Osteocyte (in vitro differentiated cells): ENCODE measurements at places on chromosomes 6 and 20. TPM values are rescaled to one million over a fixed set of nuclear protein-coding genes. Genes with fewer than 3 reads are reported as not detected.

DNA sequence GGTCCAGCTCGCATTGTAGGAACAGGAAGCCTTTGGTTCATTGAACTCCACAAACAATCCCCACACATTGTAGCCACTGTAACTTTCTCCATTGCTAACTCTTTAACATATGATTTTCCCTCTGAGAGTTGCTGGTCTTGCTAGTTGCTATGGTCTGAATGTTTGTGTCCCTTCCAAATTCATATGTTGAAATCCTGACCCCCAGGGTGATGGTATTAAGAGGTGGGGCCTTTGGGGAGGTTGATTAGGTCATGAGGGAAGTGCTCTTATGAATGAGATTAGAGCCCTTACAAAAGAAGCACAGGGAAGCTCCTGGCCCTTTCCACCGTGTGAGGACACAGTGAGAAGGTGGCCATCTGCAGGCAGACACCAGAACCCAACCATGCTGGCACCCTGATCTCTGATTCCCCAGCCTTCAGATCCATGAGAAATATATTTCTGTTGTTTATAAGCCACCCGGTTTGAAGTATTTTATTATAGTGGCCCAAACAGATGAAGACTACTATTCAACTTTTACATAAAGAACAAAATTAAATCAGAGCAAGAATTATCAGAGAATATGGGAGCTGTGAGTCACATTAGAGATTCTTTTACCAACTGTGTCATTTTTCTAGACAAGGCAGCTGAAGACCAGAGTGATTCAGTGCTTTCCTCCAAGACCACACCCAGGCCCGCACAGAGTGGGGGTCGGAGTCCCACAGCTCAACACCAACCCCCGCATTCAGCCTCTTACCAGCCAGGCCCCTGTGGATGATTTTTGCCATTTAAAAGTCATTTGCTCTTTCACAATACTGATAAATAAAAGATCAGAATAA lies 143.0 kb downstream of the SAMD5 start:
- peak overlapping the region; percentile 71 for H3K27ac ChIP-seq
- no peaks in the 10 kb centered on the region for H3K27me3 ChIP-seq
- no peak overlapping the region for H3K4me3 ChIP-seq
- H3K36me3 ChIP-seq, result no peaks in the 10 kb centered on the region
- peaks cover 63% of the 10 kb centered on the region for H3K4me1 ChIP-seq

- H3K27ac ChIP-seq, result no peak overlapping the region
- DNase-seq, result no peak
- H3K36me3 ChIP-seq, result no peaks in the 10 kb centered on the region
- H3K4me3 ChIP-seq, result no peak overlapping the region
- peaks cover 14% of the 10 kb centered on the region for H3K27me3 ChIP-seq
- H3K4me1 ChIP-seq, result no peaks in the 10 kb centered on the region
These were observed 18.3 kb upstream of the SNAP25 start for GRCh38 chr20:10200330-10200729.

DNA sequence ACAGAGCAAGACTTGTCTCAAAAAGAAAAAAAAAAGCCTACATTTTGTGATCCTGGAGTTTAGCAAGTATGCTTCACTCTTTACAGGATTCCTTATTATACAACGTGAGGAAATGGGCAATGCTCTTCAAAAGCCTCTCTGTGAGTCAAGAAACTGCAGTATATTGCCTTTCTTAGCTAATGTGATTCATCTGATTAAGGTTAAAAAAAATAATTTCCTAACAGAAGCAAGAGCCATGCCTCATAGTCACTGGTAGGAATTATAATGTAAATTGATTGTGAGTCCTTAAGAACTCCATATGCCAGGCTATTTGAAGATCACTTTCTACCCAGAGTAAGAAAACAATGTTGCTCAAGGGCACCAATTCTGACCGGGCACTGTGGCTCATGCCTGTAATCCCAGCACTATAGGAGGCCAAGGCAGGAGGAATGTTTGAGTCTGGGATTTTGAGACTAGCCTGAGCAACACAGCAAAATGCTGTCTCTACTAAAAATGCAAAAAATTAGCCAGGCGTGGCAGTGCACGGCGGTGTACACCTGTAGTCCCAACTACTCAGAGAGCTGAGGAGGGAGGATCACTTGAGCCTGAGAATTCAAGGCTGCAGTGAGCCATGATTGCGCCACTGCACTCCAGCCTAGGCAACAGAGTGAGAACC lies 43.3 kb downstream of the SLC26A8 start:
- H3K4me3 ChIP-seq, result no peak overlapping the region
- H3K36me3 ChIP-seq, result no peaks in the 10 kb centered on the region

Gene NDUFAF5
- total RNA-seq, result 19.4 and 20.4 TPM in 2 replicates

Gene EPHA7
- total RNA-seq, result 418 and 424 TPM in 2 replicates

- H3K36me3 ChIP-seq, result peaks cover 17% of the 10 kb centered on the region
- no peak for DNase-seq
- no peaks in the 10 kb centered on the region for H3K27me3 ChIP-seq
- H3K4me1 ChIP-seq, result peaks cover 5% of the 10 kb centered on the region
These were observed 22.7 kb downstream of the MRPL14 start for GRCh38 chr6:44104481-44105021.

Gene AVP
- not detected in 2 replicates for total RNA-seq

GRCh38 chr6:31899215-31899614 lies 1.7 kb upstream of the EHMT2 start:
- H3K27ac ChIP-seq, result no peak overlapping the region
- peaks cover 25% of the 10 kb centered on the region for H3K4me1 ChIP-seq
- no peaks in the 10 kb centered on the region for H3K27me3 ChIP-seq
- H3K4me3 ChIP-seq, result peak overlapping the region; percentile 56
- DNase-seq, result no peak
- H3K36me3 ChIP-seq, result no peaks in the 10 kb centered on the region

DNA sequence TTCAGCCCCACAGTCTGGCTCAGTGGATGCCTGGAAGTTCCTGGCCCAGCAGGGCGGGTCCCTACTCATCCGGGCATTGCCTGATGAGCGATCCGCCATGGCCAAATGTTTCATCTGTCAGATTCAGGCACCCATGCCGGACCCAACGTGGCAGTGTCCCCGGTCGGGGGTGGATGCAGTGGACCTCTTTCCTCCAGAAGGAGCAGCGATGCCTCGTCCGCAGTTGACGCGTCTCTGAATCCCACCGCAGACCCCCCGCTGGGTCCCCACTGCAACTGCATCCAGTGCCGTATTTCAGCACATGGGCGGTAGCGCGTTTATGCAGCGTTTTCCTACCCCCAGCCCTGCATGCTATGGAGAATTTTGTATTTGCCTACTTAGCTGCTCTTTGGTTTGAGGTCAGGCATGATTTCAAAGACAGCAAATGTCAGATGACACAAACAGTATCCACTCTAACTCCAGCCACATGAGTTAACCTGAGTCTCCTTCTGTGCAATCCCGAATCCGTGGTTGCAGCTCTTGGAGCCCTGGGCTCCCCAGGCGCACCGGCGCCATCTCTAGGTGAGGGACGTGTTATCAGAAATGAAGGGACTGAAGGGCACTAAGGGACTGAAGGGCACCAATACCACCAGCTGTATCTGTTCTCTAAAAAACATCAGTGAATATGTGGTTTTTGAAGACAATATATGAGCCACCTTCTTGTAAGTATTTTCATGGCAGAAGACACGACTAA lies 72.6 kb upstream of the THBS2 start:
- no peak for DNase-seq
- no peak overlapping the region for H3K4me3 ChIP-seq
- no peak overlapping the region for H3K27ac ChIP-seq
- H3K4me1 ChIP-seq, result no peaks in the 10 kb centered on the region

DNA sequence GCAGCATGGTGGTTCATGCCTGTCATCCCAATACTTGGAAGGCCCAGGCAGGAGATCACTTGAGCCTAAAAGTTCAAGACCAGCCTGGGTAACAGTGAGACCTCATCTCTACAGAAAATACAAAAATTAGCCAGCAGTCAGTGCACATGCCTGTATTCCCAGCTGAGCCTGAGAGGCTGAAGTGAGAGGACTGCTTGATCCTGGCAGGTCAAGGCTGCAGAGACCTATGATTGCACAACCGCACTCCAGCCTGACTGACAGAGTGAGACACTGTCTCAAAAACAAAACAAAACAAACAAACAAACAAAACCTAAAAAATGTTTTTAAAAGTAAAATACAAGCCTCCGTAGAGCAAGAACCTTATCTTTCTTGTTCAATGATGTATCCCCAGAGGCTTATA lies 6.0 kb downstream of the CEP85L start:
- H3K27me3 ChIP-seq, result no peaks in the 10 kb centered on the region
- H3K4me3 ChIP-seq, result no peak overlapping the region
- H3K36me3 ChIP-seq, result no peaks in the 10 kb centered on the region
- DNase-seq, result no peak
- H3K4me1 ChIP-seq, result peaks cover 13% of the 10 kb centered on the region

DNA sequence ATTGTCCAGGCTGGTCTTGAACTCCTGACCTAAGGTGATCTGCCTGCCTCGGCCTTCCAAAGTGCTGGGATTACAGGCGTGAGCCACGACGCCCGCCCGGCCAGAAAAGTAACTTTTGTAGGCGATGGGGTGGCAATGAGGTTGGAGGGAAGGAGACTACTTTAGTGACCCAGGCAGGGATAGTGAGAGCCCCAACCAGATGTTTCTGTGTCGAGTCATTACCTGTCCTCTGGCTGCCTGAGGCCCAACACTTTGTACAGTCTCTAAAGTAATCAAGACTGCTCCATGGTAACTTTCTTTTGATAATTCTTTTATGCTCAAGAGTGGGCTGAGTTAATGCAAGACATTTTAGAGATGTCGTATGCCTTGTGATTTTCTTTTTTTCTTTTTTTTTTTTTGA lies 6.8 kb downstream of the SASH1 start:
- peak; percentile 40 for DNase-seq
- no peak overlapping the region for H3K4me3 ChIP-seq
- H3K27me3 ChIP-seq, result no peaks in the 10 kb centered on the region
- H3K27ac ChIP-seq, result no peak overlapping the region
- H3K36me3 ChIP-seq, result peaks cover 9% of the 10 kb centered on the region

GRCh38 chr6:134676307-134677281 lies 273.3 kb downstream of the ALDH8A1 start:
- peak; percentile 85 for DNase-seq
- H3K4me3 ChIP-seq, result peak overlapping the region; percentile 23
- no peaks in the 10 kb centered on the region for H3K27me3 ChIP-seq
- H3K4me1 ChIP-seq, result peaks cover 81% of the 10 kb centered on the region

- no peak for DNase-seq
- peaks cover 2% of the 10 kb centered on the region for H3K4me1 ChIP-seq
- no peak overlapping the region for H3K27ac ChIP-seq
- H3K36me3 ChIP-seq, result peaks cover 2% of the 10 kb centered on the region
These were observed 184.9 kb downstream of the ARHGAP18 start for GRCh38 chr6:129525055-129525454.

DNA sequence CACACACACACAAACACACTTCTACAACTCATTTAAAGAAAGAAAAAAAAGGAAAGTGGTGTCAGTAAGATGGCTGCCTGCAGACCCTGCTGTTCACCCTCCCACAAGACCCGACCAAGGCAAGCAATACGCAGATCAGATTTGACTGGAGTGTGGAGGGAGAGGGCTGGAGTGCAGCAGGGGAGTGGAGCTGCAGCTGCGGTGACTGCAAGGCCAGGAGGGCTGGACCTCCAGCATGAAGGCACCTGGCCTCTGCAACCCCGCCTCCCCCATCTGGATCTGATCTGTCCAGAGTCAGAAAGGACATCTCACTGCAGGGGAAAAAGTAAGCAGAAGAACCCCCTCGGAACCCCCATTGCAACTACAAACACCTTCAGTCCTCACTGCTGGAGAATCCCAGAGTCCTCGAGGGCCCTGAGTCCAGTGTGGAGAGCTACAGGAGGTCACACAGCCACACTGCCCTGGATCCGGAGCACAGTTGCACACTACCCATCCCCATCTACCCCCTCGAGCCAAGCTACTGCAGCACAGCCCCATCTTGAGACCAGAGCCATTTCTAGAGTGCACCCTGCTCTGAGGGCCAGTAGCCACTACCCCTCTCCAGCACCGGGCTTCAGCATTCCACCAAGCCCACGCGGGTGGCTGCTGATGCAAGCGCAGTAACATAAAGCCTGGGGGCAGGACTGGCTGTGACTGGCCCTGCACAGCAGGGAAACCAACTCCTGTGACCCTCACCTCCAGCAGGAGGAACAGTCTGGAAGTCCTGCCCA lies 41.9 kb upstream of the SRSF6 start:
- H3K36me3 ChIP-seq, result no peaks in the 10 kb centered on the region
- H3K4me1 ChIP-seq, result no peaks in the 10 kb centered on the region
- no peak overlapping the region for H3K4me3 ChIP-seq
- no peak for DNase-seq

DNA sequence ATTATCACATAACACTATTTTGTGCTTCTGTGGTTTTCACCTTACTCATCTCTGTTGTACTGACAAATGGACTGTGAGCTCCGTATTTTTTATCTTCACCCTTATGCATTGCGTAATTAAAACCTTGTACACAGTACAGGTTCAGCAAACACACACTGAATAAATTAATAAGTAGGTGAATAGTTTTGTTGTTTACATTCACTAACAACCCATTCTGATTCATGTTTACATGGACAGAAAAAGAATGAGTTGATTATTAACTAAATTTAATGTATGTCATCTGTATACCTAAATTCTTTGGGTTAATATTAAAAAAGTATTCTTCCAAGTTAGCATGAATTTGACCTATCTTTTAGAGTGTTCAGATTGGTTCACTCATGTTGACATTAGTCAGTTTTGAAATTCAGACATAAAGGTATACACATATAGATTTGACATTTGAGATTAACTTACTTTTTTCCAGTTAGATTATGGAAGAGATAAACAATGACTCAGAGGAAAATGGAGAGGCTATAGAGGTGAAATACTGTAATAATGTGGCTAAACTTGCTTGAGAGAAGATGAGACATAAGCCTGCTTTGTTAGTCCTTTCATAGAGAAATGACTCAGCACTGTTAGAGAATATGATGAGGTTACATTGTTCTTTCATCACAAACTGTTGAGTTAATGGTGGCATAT lies 541.7 kb upstream of the FLRT3 start:
- no peak overlapping the region for H3K27ac ChIP-seq
- no peak for DNase-seq
- no peaks in the 10 kb centered on the region for H3K27me3 ChIP-seq
- no peaks in the 10 kb centered on the region for H3K36me3 ChIP-seq

- peaks cover 6% of the 10 kb centered on the region for H3K4me1 ChIP-seq
- DNase-seq, result no peak
- peaks cover 13% of the 10 kb centered on the region for H3K36me3 ChIP-seq
- H3K4me3 ChIP-seq, result no peak overlapping the region
- no peaks in the 10 kb centered on the region for H3K27me3 ChIP-seq
These were observed 1.7 kb downstream of the SAPCD1 start for GRCh38 chr6:31764198-31764597.

GRCh38 chr6:159193923-159194322 lies 24.7 kb downstream of the FNDC1 start:
- peaks cover 12% of the 10 kb centered on the region for H3K4me1 ChIP-seq
- H3K36me3 ChIP-seq, result no peaks in the 10 kb centered on the region
- H3K4me3 ChIP-seq, result no peak overlapping the region
- no peak for DNase-seq
- no peak overlapping the region for H3K27ac ChIP-seq

- no peak overlapping the region for H3K27ac ChIP-seq
- no peak for DNase-seq
- no peaks in the 10 kb centered on the region for H3K27me3 ChIP-seq
- H3K4me3 ChIP-seq, result no peak overlapping the region
- no peaks in the 10 kb centered on the region for H3K36me3 ChIP-seq
These were observed 47.8 kb upstream of the IMPG1 start for GRCh38 chr6:76120302-76120701.

GRCh38 chr20:4787069-4787468 lies 65.4 kb downstream of the PRND start:
- H3K27me3 ChIP-seq, result no peaks in the 10 kb centered on the region
- H3K36me3 ChIP-seq, result no peaks in the 10 kb centered on the region
- DNase-seq, result no peak
- no peaks in the 10 kb centered on the region for H3K4me1 ChIP-seq

GRCh38 chr6:98516206-98516605 lies 318.2 kb upstream of the POU3F2 start:
- DNase-seq, result no peak
- H3K4me3 ChIP-seq, result no peak overlapping the region
- no peaks in the 10 kb centered on the region for H3K27me3 ChIP-seq
- no peaks in the 10 kb centered on the region for H3K4me1 ChIP-seq
- H3K27ac ChIP-seq, result no peak overlapping the region
